NCI-H2171 treated with DMSO at 0.1 percent for 48 hours (cell line): ENCODE measurements at places on chromosomes 5 and 9.

DNA sequence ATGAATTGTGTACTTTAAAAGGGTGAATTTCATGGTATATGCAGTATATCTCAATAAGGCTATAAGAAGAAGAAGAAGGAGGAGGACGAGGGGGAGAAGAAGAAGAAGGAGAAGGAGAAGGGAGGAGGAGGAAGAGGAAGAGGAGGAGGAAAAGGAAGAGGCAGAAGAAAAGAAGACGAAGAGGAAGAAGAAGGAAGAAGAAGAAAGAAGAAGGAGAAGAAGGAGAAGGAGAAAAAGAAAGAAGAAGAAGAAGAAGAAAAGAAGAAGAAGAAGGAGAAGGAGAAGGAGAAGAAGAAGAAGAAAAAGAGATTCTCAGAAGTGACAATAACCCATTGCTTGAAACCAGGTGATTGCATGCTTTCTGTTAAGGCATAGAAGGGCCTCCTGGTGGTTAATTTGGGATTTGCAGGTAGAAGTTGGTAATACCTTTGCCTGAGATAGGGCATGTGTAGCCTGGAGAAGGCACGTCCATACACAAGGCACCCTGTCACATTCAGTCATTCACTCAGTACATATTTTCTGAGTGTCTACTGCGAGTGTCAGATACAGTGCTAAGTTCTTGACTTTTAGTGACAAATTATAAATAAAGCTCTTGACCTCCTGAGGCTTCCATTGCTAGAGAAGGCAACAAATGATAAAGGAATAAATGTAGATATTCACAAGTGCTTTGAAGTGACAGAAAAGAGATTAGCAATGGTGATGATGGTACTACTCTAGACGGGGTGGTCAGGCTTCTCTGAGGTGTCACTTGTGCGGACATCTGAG, 231.3 kb downstream of the NPR3 start:
- peak; percentile 5 for DNase-seq

GRCh38 chr9:114954956-114955582, 24.7 kb upstream of the TNFSF8 start:
- no peak for DNase-seq

DNA sequence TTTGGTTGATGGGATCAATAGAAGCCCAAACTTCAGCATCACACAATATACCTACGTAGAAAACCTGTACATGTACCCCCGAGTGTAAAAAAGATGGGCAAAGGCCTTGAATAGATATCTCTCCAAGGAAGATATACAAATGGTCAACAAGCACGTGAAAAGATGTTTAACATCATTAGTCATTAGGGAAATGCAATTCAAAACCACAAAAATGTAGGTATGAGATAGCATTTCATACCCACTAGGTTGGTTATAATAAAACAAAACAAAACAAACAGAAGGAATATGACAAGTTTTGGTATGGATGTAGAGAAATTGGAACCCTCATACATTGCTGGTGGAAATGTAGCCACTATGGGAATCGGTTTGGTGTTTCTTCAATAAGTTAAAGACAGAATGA, 33.1 kb upstream of the PPARGC1B start:
- no peak for DNase-seq

GRCh38 chr5:129356846-129357245, 103.3 kb upstream of the ADAMTS19 start:
- no peak for DNase-seq

- no peak for DNase-seq
These were observed 438.0 kb upstream of the WWC1 start for GRCh38 chr5:167853421-167853820.

DNA sequence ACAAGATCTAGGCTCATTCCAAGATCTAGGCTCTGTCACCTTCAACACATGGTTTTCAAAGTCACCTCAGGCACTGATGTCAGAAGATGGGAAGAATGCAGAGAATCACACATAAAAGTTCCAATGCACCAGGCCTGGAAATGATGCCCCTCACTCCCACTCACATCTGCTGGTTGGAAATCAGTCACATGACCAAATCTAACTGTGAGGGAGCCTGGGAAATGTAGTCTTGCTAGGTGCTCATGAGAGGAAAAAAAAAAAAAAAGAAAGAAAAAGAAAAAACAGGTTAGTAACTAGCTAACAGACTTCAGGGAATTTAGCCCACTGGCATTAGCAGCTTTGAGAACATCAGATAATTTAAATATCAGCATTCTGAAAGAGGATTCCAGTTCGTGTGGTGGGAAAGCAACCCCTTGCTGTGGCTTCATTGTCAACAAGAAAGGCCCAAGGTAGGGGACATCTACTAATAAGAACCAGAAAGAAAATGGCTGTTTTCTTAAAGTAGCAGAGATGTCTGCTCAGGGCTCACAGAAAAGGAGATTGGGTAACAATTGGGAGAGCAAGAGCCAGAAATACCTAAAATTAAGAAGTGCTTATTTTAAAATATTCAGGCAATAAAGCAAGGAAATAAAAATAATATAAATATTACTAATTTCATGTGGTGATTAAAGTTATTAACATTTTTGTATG, 614.3 kb downstream of the ACTL7B start:
- peak; percentile 42 for DNase-seq

GRCh38 chr9:91720751-91721705, 229.0 kb downstream of the ROR2 start:
- no peak for DNase-seq

DNA sequence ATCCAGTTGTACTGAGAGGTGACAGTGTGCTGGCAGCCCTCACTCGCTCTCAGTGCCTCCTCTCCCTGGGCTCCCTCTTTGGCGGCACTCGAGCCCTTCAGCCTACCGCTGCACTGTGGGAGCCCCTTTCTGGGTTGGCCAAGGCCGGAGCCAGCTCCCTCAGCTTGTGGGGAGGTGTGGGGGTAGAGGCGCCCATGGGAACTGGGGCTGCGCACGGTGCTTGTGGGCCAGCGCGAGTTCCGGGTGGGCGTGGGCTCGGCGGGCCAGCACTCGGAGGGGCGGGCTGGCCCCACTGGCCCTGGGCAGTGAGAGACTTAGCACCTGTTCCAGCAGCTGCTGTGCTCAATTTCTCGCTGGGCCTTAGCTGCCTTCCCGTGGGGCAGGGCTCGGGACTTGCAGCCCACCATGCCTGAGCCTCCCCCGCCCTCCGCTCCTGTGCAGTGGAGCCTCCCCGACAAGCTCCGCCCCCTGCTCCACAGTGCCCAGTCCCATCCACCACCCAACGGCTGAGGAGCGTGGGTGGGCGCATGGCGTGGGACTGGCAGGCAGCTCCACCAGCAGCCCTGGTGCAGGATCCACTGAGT, 342.2 kb upstream of the ZNF608 start:
- DNase-seq: no peak
